ENCODE measurements at places on chromosomes 16 and 17.

DNA sequence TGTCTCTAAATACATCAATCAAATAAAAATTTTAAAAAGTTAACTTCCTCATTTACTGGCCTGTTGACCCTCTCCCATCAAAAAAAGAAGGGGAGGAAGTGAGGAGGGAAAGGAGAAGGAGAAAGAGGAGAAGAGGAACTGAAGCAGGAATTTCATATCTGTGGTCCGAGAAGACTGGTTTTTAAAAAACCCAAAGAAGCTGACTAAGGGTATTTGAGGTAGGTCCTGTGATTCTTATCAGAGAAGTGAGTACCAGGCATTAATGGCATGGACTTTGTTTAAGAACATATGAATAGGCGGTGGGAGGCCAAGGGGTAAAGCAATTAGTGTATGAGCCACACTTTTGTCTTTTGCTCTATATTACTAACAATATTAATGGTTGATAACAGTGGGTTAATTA is 2.0 kb downstream of the SLC46A1 start:
- no peak for DNase-seq

DNA sequence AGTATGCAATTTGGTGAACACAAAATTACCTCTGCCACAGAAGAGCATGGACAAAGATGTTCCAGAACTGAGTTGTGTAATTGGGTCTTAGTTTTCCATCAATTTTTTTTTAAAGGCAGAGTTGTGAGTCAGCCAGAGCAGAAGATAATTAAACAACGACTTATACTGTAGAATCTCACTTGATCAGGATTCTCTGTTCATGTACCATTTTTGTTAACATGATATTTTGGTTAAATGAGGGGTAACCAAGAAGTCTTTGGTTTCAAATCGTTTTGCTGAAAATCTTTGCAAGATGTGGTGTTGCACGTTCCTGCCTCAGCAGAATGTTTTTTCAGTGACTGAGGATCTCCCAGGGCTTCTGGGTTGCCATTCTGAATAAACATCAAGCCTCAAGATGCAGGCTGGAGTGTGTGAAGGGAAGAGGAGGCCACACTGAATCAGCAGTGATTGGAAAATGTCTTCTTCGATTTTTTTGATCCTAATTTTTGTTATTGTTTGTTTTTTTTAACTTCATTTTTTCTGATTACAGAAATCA is 232.6 kb upstream of the IRX3 start:
- no peak for DNase-seq

GRCh38 chr16:24013864-24014645 is 178.3 kb downstream of the PRKCB start:
- peak; percentile 43 for DNase-seq

DNA sequence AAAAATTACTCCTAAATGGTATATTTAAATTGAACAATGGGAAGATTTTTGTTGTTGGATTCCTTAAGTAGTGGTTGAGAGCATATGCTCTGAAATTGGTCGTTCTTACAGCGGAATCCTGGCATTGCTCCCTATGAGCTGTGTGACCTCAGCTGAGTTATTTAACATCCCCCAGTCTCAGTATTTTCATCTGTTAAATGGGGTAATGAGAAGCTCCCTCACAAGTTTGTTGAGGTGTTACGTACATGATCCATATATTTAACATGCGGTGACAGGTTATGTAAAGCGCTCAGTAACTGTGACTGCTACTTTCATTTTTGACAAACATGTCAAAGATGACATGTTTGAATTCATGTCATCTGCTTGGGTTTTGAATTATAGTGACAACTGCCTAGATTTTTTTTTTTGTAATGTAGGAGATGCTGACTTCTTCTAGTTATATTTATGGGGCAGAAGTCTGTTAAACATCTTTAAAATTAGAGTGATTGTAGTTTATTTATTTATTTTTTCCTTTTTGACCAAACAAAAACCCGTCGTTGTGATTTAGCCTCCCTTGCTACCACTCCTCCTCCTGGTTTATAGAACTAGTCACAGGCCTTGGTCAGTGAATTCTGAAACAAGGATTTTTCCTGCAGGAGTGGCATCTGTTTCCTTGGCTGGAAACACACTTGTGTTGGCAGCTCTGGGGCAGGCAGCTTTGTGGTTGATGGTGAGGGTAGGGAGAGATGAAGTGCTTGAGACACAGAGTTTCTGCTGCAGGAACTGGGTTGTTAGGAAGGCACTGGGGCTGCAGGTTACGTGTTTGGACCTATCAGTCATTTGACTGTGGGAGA is 268.8 kb downstream of the SNX29 start:
- no peak for DNase-seq

GRCh38 chr17:17902877-17903276 is 66.1 kb upstream of the SREBF1 start:
- no peak for DNase-seq

DNA sequence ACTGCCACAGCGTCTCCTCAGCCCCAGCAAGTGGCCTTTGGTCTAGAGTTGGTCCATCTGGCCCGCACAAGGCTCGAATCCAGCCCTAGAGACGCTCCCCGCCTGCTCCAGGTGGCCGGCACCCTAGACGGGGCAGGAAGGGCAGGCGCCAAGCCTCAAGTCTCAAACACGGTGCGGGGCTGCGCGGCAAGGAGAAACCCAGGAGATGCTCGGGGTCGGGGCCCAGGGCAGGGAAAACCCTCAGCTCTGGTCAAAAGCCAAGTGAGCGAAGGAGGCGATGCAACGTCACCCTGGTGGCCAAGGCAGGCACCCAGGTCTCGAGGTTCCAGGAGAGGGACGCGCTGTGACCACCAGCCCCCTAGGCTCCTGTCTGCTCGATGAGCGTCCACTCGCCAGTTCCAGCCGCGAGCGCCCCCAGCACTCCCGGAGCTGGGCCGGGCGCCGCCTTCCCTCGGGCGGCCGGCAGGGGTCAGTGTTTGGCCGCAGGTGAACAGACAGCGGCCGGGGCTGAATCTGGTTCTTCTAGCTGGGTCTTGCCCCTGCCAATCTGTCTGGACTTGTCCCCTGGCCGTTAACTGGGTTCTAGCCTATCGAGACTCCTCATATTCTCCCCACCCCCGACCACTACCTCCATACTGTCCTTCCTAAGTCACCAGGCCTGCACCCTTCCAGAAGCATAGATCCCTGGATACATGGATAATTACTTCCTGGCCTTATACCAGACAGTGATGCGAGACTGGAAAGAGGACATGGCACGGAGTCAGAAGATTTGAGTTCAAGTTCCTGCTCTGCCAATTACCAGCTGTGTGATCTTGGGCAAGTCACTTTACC is 44.0 kb downstream of the PRAC1 start:
- DNase-seq = peak; percentile 70

DNA sequence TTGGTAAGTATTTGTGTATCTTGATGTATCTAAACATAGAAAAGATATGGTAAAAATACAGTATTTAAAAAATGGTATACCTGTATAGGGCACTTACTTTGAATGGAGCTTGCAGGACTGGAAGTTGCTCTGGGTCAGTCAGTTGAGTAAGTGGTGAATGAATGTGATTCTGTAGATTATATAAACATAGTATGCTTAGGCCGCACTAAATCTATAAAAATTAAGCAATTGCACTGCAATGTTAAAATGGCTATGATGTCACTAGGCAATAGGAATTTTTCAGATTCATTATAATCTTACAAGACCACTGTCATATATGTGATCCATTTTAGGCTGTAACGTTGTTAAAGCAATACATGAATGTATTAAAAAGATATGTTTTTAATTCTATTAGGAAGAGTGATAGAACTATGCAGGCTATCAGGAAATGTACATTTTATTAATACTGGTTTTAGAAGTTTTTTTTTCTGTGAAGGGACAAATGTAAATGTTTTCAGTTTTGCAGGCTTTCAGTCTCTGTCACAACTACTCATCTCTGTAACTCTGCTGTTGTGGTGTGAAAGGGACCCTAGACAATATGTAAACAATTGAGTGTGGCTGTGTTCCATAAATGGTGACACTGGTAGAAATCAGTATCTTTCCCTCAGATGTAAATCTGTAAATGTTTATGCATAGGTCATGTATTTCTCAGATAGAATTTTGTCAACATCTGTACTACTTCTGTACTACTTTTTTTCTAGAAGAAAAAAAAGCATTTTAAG is 10.5 kb downstream of the CBFB start:
- no peak for DNase-seq

- DNase-seq = no peak
Observed at GRCh38 chr17:45101546-45101882, 30.8 kb downstream of the PLCD3 start.

- DNase-seq = no peak
Observed at GRCh38 chr17:38562903-38563302, 42.8 kb downstream of the SRCIN1 start.

- DNase-seq = no peak
Observed at GRCh38 chr17:67605256-67605912, 112.4 kb upstream of the NOL11 start.
